NCI-H1092 (cell line): ENCODE measurements at places on chromosomes 3 and 15.
A peak's percentile ranks its signal among the peaks of the same experiment; 100 is the strongest.

DNA sequence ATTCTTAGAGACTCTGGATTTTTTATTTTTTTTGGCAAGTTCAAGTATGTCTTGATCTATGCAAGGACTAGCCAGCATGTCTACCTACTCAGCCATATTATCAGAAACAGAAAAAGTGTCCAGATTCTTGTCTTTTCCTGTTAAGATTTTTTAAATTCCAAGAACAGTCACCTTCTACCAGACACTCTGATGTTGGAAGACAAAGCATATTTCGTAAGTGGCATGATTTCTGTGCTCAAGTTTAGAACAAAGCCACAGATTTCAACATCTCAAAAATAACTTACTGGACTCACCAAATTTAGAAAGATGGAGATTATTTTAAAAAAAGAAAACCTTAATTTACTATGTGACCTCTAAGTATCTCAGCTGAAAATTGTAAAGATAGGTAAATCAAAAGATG, 61.9 kb downstream of the GOLGA6L7 start:
- DNase-seq = no peak

DNA sequence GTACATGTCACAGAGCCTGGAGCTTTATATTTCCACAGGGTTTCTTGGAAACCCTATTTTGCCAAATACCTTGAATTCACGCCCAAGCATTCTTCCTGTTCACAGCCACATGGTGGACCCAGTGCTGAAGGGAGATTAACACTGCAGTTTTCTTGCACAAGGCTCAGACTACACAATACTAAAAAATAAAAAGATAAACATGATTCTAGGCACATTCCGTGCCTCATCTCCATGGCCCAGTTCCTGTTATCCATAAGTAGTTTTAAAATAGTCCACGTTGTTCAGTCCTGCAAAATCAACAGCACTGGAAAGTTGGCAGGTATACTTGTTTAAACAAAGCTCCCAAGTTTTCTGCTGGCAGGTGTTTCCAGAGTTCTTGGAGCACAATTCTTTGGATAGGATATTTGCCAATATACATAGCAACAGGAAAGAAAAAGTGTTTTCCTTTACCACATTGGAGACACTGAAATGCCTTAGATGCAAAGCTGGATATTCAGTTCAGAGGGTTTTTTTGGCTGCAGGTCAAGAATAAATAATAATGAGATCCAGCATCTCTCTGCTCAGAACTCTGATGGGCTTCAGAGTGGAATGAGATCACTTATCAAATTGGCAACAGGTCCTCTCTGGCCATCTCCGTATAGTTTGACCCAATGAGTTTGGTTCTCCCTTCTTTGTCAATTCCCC, 88.1 kb upstream of the TGFBR2 start:
- DNase-seq = peak; percentile 66

- no peak for DNase-seq
Observed at GRCh38 chr3:38730281-38730680, 80.8 kb upstream of the SCN5A start.

- DNase-seq = no peak
Observed at GRCh38 chr3:73108750-73109149, 47.3 kb downstream of the EBLN2 start.

GRCh38 chr3:197394464-197395321, 96.3 kb upstream of the DLG1 start:
- no peak for DNase-seq

DNA sequence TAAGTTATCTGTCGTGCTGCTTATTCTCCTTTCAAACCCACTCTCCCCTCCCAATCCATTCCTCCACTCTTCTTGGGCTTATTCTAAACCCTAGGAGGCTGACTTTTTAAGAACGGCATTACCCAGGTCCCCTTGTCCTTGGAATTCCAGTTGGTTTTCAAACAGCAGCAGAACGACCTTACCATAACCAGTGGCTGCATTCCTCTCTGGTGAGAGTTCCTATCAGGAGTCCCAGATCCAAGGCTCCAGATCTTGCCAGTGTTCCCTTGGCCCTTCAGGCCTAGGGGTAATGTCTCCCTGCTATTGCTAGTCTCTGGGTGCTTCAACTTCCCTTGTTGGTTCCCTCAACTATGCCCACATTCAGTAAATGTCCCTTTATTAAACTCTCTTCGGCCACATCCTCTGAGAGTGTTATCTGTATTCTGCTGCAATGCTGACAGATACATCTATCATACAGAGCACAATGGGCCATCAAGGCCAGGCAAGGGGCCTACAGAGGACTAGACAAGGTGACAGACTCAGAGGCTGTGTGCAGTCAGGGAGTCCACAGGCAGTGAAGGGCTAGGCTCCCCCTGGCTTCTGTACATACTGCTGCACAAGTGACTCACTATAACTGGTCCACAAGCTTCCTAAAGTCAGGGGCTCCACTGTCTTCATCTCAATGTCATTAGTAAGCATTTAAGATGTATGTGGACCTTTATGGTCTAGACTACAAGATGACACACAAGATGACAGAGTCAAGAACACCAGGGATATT, 10.1 kb downstream of the LYSMD2 start:
- DNase-seq = no peak

GRCh38 chr15:72068856-72069255, 49.1 kb downstream of the MYO9A start:
- DNase-seq = no peak

GRCh38 chr15:48681353-48681752, 35.8 kb upstream of the FBN1 start:
- DNase-seq = no peak

DNA sequence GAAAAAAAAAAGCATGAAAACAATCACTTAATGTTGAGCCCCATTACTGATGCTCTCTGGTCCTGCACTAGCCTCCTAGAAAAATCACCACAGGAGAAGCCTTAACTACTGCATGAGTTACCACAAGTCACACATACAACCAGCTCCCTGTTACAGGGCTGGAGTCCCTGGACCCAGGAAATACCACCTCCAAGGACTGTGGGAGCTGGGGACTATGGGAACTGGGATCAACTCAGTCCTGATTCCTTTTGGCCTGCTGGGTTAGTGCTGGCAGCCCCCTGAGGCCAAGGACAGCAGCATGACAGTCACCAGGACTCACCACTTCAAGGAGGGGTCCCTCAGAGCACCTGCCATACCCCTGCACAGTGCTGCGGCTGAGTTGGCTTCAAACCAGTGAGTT, 559 bp downstream of the NR1I2 start:
- DNase-seq = no peak

DNA sequence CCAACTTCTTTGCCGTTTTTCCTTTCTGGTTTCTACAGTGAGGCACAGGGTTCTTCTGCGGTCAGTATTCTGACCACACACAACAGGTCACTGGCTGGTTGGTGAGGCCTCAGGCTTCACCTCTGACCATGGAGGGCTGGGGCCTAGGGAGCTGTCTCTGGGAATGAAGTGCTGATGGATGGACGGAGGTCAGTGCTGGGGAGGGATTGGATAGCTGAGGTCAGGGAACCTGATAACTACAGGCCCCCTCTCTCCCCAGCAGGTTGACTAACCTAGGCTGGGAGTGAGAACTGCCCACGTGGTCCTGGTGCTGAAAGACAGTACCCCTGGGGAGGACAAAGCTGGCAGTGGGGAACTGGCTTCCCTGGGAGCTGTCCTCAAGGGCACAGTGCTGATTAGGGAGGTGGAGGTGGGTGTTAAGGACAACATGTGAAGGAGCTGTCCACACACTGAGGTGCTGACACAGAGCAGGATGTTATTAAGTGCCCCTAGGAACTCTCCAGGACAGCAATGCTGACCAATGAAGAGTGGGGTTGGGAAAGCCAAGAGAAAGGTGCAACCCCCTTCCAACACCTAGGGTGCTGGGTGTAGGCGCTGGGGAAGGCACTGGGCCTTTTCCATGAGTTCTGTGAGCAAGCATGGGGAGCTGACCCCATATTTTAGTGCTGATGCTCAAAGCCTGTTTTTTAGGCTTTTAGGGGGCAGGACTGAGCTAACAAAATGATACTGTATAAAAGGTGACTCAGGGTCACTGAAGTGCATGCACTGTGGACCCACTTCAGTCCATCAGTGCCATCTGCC, 45.2 kb downstream of the ATP2B2 start:
- DNase-seq = no peak

- DNase-seq = no peak
Observed at GRCh38 chr3:138384531-138384930, 36.2 kb downstream of the MRAS start.

GRCh38 chr3:143436231-143436930, 316.8 kb downstream of the CHST2 start:
- no peak for DNase-seq

- DNase-seq = peak; percentile 9
Observed at GRCh38 chr3:160038862-160039562, 50.4 kb downstream of the IL12A start.

GRCh38 chr15:93111451-93111850, 22.4 kb upstream of the RGMA start:
- DNase-seq = no peak

DNA sequence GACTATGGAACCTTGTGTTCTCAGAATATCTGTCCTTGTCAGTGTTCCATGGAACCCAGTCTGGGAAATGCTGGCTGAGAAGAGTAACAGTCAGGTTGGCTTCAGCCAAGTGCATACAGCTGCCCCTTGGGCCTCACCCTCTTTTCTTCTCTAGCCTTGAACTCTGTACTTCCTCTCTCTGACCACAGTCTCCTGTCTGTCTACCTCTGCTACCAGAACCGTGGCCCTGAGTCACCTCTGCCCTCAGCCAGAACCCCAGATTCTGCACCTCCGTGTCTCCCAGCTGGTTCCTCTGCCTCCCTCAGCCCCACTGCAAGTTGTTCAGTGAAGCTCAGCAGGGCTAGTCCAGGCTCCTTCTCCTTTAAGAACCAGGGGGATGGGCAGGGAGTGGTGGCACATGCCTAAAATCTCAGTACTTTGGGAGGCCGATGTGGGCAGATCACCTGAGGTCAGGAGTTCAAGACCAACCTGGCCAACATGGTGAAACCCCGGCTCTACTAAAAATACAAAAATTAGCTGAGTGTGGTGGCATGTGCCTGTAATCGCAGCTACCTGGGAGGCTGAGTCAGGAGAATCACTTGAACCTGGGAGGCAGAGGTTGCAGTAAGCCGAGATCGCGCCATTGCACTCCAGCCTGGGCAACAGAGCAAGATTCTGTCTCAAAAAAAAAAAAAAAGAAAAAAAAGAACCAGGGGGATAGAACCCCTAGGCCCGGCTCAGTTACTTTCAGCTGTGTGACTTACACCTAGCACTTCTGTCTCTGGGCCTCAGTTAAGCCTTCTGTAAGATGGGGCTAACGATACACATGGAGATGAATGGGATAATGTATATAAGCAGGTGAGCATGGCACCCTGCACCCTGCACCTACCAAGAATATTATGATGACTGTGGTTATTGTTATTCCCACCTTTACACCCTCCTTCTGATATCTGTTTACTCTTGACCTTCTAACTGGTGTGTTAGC, 24.3 kb upstream of the TATDN2 start:
- DNase-seq = no peak

GRCh38 chr15:60683156-60683555, 204.2 kb upstream of the ICE2 start:
- DNase-seq = no peak
